ENCODE measurements at places on chromosomes 4 and X.

DNA sequence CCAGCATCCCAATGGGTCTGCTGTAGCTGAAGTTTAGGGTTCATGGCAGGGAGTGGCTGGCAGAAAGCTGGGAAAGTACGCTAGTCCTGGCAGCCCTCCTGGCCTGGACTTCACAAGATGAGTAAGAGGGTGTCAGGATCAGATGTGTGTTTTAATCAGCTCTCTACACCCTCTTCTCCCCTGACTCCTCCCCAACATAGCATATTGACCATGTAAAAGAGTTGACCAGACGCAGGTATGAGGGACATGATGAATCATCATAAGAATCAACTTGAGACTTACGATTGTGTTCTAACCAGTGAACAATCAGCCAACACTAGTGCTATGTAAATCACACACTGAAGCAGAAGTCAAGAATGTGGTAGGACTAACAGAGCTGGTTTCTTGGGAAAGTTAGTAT is 5.3 kb downstream of the SOWAHB start:
- no peak for DNase-seq

- DNase-seq: no peak
Measured at GRCh38 chr4:53541577-53542206, 49.6 kb downstream of the LNX1 start.

DNA sequence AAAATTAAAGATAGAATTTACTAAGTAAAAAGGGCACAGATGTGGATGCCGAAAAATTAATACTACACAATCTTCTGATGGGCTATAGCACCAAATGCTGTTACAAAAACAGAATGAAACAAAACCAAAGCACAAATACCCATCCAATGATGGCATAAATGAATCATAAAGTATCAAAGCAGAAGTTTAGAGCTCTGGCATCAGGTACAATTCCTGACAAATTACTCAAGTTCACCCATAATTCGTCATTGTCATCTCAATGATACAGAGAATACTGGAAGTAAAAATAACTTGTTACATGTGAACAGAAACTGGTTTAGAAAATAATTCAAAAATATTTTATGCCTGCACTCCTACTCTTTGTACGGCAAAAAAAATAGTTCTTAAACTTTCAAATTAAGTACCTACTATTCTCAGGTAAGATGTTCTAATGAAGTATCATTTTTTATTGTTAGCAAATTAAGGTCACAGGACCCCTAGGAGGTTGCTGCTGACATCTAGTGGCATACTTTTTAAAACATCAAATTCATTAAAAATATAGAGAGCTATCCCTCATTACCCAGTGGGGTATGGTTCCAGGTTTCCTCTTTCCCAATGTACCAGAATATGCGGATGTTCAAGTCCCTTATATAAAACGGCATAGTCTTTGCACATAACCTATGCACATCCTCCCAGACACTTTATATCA is 126.1 kb downstream of the INPP4B start:
- DNase-seq: no peak

GRCh38 chrX:9253211-9253610 is 211.6 kb upstream of the TBL1X start:
- no peak for DNase-seq

DNA sequence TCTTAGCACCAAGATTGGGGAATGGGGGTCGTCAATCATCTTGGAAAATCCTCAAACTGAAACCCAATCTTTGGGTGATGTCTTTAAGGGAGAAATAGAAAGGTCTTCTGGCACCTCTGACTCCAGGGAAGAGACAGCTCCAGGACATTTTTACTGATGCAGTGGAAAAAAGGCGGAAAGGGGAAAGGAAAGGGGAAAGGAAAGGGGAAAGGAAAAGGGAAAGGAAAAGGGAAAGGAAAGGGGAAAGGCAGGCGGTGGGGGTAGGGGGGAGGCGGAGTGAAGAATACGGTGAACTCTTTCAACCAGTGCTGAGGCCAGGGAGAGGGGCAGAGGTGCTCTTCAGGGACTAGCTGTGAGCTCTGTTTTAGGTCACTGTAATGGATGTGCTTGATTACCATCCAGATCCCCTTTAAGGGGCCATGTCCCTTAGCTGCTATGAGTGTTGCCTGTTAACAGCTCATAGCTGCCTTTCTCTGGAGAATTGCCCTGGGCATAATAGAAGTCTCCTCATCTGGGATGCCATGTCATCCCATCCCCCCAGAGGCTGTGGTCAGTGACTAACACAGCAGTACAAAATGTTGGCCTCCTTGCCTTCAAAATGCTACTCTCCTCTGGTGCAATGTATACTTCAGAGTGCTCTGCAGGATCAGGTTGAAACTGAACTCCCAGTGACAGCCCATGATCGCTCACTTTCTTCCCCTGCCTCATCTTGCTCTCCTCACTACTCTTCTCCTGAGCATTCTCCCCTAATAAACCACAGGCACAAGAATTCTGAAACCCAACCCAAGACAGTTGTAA is 92.4 kb upstream of the AP1S2 start:
- no peak for DNase-seq

DNA sequence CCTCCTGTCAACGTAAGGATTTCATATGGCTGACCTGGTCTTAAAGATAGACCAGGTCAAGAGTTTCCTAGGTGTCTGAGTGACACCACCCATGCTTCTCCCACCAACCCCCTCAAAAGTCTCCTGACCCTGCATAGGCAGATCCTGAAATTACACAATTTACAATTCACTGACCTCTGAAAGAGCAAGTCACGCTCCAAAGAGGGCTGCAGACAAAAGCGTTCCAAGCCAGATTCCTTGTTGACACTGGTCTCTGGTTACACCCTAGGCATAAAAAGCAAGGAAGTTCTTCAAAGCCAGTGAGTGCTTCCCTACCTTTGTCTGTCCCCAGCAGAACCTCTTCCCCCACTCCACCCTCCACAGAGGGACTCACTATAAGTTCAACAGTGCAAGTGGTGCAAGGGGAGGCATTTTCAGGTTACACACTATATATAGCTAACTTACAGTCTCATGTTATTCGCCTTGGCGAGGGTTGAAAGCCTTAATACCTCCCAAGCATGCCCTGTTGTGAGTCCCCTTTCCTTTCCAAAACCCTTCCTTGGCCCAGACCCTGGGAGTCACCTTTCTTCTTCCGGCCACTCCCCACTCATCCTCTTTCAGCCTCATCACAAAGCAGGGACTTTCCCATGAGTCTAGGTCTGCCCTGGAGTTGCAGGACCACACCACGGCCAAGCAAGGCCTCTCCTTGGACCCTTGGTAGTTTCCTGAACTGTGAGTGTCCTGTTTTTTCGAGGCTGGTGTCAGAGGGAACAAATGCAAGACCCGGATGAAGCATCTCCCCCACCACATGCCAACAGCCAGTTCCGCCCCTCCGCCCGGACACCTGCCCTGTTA is 58.0 kb upstream of the KLF3 start:
- no peak for DNase-seq

GRCh38 chr4:143302536-143302935 is 34.1 kb upstream of the GAB1 start:
- DNase-seq: no peak

GRCh38 chr4:173289353-173289727 is 44.8 kb downstream of the HMGB2 start:
- DNase-seq: no peak

DNA sequence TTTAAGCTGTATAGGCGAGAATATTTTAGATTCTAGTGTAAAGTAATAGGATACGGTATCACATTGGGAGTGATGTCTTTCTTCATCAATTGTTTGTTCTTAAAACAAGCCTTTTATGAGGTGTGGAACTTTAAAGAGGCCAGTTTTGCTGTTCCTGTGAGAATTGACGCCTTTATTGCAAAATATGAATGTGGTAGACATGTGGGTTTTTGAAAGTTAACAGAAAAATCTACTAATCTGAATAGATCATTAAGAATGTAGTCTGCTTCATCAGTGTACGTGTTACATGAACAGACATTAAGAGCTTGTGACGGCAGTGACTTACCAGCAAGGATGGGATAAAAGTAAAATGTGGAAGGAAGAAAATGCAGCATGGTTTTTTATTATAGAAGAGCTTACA is 63.8 kb downstream of the STOX2 start:
- DNase-seq: no peak

GRCh38 chr4:102693861-102694260 is 66.9 kb downstream of the MANBA start:
- DNase-seq: no peak

DNA sequence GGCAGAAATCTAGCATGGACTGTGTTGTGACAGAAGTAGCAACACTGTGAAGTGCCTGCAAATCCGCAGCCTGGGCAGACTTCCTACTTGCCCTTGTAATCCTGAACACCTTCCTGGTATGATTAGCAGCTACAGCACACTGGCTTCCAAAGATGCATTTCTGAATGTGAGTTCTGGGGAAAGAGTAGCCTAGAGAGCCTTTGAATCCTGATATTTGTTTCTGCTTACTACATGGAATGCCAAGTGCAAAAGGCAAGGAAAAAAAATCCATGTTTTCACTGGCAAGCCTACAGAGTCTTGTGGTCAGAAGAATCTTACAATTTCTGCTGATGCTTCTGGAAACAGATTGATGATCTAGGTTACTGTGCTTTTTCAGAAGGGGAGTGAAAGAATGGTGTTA is 223.7 kb downstream of the COL25A1 start:
- no peak for DNase-seq

GRCh38 chrX:127300511-127300910 is 481.0 kb downstream of the PRR32 start:
- no peak for DNase-seq

GRCh38 chr4:145936997-145937901 is 1.4 kb downstream of the ZNF827 start:
- DNase-seq: peak; percentile 24

- no peak for DNase-seq
Measured at GRCh38 chr4:20359692-20360091, 108.0 kb downstream of the SLIT2 start.

DNA sequence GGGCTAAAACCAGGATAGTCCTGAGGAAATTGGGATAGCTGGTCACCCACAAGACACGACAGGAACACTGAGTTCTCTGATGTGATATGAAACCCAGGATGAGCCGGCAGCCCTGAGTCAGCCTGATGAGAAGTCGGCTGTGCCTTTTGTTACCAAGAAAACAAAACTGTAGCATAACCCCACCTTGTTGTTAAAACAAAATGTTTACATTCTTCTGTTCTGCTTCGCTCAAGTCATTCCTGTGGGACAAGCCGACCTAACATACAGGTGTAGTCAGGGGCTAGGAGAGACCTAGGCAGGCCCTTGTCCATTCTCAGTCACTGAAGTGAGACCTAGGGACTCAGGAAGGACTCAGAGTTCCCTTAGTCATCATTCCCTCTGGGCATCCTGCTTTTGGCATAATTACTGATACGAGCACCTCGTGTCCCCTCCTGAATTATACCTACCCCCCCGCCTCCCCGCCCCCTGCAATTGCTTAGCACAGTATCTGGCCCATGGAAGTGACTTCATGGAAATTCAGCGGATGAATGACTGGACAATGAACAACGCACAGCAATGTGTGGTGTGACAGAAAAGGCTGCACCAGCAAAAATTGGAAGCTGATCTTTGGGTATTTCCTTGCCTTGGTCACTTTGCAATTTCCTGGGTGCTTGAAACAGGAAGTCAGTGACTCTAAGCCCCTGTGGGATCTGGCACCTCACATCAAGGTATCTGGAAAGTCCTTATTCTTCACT is 31.9 kb upstream of the TLR2 start:
- DNase-seq: no peak

GRCh38 chrX:71183341-71183740 is 38.7 kb downstream of the NLGN3 start:
- no peak for DNase-seq

- DNase-seq: no peak
Measured at GRCh38 chr4:89070041-89070440, 13.1 kb upstream of the FAM13A start.

DNA sequence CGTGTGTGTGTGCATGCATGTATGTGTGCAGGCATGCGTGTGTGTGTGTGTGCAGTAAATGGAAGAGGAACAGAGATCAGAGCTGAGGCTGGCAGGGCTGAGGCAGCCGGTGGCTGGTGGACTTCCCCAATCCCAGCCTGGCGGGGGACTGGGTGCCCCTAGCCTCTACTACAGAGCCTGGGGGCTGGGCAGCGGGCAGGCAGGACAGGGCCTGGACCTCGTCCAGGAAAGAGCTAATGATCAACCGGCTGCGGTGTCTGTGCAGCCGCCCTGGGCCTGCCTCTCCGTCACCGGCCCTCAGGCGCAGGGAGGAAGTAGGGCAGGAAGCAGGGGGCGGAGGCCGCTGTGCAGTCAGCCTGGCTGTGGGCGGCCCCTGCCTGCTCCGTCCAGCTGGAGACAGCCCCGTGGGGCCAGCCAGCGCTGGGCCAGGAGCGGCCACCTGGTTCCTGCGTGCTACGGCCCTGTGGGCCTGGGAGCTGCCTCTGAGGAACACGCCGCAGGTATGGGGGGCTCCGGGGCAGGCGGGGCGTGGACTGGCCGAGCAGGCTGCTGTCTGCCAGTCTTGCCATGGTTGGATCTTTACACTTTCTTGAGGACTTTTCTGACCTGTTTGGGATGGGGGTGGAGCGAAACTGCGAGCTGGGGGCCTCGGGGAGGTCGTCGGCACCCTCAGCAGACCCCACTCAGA is at the start of gene SH3TC1:
TSS of gene SH3TC1 (plus strand) at position 385 of the 688 bp plus-strand sequence. CDS start 5,905 bp downstream, outside the sequence.
- DNase-seq: peak; percentile 34

GRCh38 chr4:123578276-123579029 is 181.9 kb downstream of the SPRY1 start:
- DNase-seq: no peak

DNA sequence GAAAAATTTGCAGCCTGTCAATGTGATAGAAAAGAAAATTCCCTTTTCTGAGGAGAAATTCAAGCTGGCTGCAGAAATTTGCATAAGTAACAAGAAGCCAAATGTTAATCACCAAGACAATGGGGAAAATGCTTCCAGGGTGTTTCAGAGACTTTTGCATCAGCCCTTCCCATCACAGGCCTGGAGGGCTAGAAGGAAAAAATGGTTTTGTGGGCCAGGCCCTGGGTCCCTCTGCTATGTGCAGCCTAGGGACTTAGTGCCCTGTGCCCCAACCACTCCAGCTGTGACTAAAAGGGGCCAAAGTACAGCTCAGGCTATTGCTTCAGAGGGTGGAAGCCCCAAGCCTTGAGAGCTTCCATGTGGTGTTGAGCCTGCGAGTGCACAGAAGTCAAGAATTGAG is 23.9 kb downstream of the ZNF275 start:
- no peak for DNase-seq

DNA sequence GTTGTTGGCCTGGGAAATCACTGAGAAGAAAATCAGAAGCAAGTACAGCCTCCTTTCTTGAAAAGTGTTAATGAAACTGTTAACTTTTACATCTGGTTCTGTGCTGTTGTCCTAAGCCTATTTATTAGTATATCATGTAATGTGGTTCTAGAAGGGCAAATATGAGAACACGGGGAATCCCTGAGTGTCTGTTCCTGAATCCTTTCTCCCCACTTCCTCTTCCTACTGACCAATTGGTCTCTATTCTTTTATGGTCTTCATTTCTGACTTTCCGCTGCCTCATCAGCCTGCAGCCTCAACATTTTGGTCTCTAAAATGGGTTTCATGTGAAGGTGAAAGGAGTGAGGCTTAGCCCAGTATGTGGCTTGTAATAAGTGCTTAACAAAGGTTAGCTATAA is 159.9 kb upstream of the MAMLD1 start:
- no peak for DNase-seq
